Stomach (tissue), 19 donors: ENCODE measurements at places on chromosomes 11 and 22. TPM values are rescaled to one million over a fixed set of nuclear protein-coding genes. Genes with fewer than 3 reads are reported as not detected.

DNA sequence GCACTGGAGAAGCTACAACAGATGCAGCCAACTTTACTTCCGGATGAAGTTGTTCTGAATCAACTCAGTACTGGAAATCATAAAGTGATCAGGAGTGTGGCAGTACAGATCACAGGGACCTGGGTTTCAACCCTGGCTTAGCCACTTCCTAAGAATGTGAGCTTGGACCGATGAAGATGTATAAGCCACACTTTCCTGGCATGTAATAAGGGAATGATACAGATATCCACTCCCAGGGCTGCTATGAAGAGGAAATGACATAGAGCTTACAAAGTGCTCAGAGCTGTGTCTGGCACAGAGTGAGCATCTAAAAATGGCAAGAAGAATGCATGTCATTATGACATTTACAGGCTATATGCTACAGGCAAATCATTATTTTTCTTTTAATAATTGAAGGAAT, 378.7 kb downstream of the NTM start:
- no peaks in the 10 kb centered on the region for H3K36me3 ChIP-seq
- no peak overlapping the region for H3K27ac ChIP-seq
- no peaks in the 10 kb centered on the region for H3K27me3 ChIP-seq

Gene SAA1
- 2.7 TPM for total RNA-seq

DNA sequence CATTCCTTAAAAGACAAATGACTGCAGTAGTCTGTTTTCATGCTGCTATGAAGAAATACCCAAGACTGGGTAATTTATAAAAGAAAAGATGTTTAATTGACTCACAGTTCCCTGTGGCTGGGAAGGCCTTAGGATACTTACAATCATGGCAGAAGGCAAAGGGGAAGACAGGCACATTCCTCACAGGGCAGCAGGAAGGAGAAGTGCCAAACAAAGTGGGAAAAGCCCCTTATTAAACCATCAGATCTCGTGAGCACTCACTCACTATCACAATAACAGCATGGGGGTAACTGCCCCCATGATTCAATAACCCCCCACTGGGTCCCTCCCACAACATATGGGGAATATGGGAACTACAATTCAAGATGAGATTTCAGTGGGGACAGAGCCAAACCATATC, 16.4 kb upstream of the OR2AT4 start:
- H3K4me1 ChIP-seq = no peaks in the 10 kb centered on the region
- DNase-seq = no peak
- H3K27me3 ChIP-seq = no peaks in the 10 kb centered on the region

Gene TMEM25
- total RNA-seq = 8.3 TPM

DNA sequence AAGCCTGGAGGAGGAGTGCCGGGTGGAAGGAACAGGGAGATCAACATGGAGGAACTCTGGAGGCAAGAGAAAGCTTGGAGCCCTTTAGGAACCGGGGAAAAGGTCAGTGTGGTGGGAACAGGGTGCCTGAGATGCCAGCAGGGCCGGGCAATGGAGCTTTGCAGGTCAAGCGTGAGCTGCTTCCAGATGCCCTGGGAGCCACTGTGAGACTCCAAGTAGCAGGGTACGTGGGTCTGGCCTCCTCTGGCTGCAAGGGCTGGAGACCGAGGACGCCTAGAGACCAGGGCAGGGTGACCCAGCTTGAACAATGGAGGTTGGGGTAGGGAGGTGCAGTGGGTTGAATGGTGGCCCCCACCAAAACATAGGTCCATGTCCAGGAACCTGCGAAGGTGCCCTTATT, 15.6 kb upstream of the EMID1 start:
- H3K27me3 ChIP-seq = no peaks in the 10 kb centered on the region
- no peak for DNase-seq
- no peaks in the 10 kb centered on the region for H3K4me1 ChIP-seq
- H3K27ac ChIP-seq = no peak overlapping the region
- no peak overlapping the region for H3K4me3 ChIP-seq

DNA sequence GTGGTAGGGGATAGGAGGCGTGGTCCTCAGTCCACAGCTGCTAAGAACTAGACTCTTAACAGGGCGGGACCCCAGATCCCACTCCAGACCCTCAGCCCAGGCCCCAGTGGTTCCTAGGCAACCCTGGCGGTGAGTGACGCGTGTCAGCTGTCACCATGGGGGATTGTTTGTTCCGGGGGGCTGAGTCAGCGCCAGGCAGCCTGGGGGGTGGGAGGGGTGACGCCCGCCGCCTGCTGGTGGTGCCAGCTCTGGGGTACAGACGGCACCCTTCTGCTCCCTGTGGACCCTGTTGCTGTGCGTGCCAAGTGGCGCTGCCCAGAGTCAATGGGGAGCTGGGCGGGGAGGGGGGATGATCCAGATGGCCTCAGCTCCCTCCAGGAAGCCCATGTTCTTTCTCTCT, 2.5 kb downstream of the CNIH2 start:
- peaks cover 12% of the 10 kb centered on the region for H3K27me3 ChIP-seq
- H3K27ac ChIP-seq = no peak overlapping the region
- H3K4me1 ChIP-seq = peaks cover 30% of the 10 kb centered on the region
- peaks cover 39% of the 10 kb centered on the region for H3K36me3 ChIP-seq
- DNase-seq = no peak
- H3K4me3 ChIP-seq = no peak overlapping the region

GRCh38 chr11:106014620-106015019, 7.4 kb downstream of the MSANTD4 start:
- no peaks in the 10 kb centered on the region for H3K4me1 ChIP-seq
- H3K27ac ChIP-seq = no peak overlapping the region
- no peak overlapping the region for H3K4me3 ChIP-seq
- no peak for DNase-seq
- H3K36me3 ChIP-seq = peaks cover 10% of the 10 kb centered on the region
- H3K27me3 ChIP-seq = no peaks in the 10 kb centered on the region

- no peaks in the 10 kb centered on the region for H3K27me3 ChIP-seq
- H3K27ac ChIP-seq = no peak overlapping the region
- no peaks in the 10 kb centered on the region for H3K4me1 ChIP-seq
- no peak overlapping the region for H3K4me3 ChIP-seq
- no peak for DNase-seq
These were observed 15.4 kb upstream of the OR4D5 start for GRCh38 chr11:123924027-123924426.

Gene ACRV1
- total RNA-seq = not detected

- peaks cover 23% of the 10 kb centered on the region for H3K36me3 ChIP-seq
- H3K4me1 ChIP-seq = peaks cover 43% of the 10 kb centered on the region
- no peak overlapping the region for H3K27ac ChIP-seq
- no peak overlapping the region for H3K4me3 ChIP-seq
- DNase-seq = no peak
These were observed 44.7 kb downstream of the MICAL2 start for GRCh38 chr11:12154871-12155668.

Gene ZNF280B
- total RNA-seq = 0.58 TPM

GRCh38 chr11:123085497-123085896, 23.6 kb upstream of the HSPA8 start:
- H3K27ac ChIP-seq = no peak overlapping the region
- H3K4me1 ChIP-seq = peaks cover 16% of the 10 kb centered on the region
- DNase-seq = no peak

Gene SCGB1A1
- 2.6 TPM for total RNA-seq

Gene NAALADL1
- not detected for total RNA-seq
